ENCODE measurements at places on chromosomes 2 and 18.

DNA sequence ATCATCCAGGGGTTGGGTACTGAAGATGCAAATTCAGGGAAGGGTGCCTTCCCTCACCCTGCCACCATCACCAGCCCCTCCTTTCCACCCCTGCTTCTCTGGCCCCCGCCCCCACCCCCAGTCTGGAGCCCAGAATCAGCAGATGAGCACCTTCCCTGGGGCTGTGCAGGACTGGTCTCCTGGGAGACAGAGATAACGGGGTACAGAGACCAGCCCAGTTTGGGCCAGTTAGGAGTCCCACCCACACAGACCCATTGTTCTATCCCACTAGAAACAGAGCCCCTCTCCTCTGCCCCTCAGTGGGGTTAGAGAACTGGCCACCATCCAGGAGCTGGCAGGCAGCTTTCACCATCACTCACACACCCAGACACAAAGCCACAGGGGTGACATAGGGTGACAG is 4.5 kb upstream of the CRYBA2 start:
- no peak for DNase-seq

DNA sequence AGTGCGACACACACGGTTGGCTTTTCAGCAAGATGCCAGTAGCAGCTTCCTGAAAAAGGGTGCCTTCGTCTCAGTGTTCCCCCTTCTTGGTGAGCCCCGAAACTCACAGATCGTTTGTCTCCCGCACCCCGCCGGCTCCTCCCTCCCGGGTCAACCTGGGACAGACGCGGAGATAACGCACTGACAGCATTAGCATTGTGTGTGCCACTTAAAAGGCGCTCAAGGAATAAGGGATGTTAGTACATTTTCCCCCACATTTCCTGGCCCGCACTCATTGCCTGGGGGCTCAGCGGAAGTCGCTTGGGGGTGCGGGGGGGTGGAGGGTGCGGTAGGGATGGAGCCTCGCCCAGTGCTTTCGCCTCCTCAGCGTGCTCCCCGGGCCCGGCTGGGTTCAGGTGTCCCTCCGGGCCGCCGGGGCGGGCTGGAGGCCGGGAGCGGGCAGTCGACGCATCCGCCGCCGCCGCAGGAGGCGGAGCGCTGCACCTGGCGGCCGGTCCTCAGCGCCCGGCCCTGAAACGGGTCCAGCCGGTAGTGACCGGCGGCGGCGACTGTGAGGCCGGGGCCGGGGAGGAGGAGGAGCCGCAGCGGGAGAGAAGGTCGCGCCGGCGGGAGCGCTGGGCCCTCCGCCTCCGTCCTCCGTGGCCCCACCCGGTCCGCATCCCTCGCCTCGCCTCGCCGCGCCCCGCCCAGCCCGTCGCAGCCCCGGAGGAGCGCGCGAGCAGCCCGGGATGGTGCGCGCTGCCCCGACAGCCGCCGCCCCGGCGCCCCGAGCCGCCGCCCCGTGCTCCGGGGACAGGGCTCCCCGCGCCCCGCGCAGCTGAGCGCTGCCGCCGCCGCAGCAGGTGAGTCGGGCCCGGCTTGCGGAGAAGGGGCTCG is at the start of gene MFSD6:
Gene MFSD6 (plus strand): TSS at position 694 of the 876 bp plus-strand sequence. CDS start 27,675 bp downstream, outside the sequence.
- DNase-seq: no peak

- DNase-seq: no peak
Measured at GRCh38 chr2:229591611-229592010, 122.7 kb downstream of the DNER start.

- DNase-seq: no peak
Measured at GRCh38 chr2:220753486-220753885, 818.6 kb downstream of the EPHA4 start.

GRCh38 chr2:19209575-19210341 is 148.7 kb downstream of the OSR1 start:
- no peak for DNase-seq

DNA sequence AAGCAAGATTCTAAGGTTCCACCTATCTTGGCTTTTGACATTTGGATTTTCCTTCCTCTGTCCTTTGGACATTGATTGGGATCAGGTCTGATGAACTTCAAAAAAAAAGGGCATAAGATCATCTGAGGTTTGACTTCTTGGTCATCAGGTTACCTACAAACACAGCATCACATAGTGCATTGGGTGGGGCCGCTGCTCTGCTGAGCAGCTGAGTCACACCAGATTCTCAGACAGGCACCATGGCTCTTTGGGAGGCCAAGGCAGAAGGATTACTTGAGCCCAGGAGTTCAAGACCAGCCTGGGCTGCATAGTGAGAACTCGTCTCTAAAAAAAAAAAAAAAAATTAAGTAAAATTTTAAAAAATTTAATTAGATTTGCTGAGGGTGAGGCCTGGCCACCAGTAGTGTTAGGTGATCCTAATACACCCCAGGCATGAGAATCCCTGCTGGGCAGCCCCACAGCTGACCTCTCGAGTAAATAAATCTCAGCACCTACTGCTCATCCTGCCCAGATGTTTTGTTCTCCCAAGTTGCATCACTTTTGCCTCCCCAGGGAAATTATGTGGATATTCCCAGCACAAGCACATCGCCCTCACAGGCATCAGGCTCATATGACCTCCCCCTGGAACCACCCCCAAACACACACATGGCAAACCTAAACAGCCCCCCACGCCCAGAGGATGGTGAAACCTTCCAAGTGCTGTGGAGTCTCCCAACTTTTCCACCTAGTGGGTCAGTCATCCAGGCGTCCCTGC is 5.3 kb downstream of the MLPH start:
- no peak for DNase-seq

DNA sequence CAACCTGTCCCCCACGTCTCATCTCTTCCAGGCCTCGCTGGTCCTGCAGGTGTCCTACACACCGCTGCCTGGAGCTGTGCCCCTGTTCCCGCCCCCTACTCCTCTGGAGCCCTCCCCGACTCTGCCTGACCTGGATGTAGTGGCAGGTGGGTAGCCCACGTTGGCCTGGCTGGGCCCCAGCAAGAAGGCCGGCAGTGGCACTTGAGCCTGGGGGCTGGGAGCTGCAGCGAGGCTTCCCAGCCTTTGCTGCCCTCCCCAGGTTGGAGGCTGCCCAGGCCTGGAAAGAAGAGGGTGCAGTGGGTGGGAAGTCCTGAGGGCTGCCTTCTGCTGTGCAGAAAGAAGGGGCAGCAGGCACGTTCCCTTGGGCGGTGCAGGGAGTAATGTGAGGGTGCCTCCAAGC is 58.4 kb downstream of the DYSF start:
- no peak for DNase-seq

GRCh38 chr2:208311954-208312353 is 45.9 kb downstream of the PIKFYVE start:
- DNase-seq: peak; percentile 22

DNA sequence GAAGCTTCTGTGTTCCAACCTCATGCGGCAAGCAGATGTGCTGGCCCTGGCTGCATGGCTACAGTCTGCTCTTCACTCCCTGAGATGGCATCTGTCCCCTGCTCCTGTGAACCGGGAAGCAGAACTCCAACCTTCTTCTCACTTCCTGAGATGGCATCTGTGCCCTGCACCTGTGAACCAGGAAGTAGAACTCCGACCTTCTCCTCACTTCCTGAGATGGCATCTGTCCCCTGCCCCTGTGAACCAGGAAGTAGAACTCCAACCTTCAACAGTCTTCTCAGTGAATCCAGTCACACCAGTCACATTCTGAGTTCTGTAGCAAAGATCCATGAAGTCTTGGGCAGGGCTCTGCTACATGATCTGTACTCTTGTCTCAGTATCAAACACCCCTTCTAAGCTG is 887.2 kb upstream of the KLHL29 start:
- DNase-seq: no peak

DNA sequence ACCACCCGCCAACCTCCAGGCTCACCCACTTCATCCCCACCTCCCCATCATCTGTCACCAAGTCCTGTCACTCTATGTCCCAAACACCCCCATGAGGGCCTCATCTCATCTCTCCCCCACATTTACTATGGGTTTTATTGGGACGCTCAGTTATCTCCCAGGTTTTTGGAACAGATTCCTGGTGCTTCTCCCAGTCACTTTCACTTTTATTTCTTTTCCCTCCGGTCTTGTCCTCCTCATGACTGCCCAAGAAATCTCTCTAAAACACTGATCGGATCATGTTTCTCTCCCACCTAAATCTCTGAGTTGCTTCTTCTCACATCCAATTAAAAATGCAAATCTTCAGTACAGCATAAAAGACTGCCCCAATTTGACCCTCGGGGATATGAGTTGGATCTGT is 273.1 kb downstream of the PHLPP1 start:
- DNase-seq: no peak

- DNase-seq: peak; percentile 51
Measured at GRCh38 chr2:135820003-135820618, 16.9 kb downstream of the LCT start.

DNA sequence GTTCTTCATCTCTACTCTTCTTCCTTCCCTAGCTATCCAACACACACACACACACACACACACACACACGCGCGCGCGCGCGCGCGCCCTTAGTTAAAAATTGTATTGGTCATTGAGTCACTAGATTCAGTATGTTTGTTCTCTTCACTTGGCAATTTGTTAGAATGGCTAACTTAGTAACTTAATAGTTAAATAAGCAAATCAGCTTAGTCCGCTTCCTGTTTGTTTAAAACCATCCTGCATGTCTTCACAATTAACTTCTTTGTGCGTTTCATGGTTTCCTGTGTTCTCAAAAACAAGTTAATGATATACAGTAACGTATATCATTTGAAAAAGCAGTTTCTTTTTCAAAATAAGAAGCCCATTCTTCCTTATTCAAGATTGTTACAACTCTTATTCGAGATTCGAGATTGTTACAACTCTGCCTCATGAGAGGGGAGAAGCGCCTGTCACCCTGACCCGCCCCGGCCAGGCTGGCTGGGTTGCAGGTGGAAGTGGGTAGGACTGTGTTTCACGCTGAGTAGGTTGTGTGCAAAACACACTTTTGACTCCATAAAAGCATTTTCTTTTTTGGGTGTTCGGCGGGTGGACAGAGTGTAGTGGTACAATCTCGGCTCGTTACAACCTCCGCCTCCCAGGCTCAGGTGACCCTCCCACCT is 9.5 kb upstream of the CNNM3 start:
- DNase-seq: no peak

DNA sequence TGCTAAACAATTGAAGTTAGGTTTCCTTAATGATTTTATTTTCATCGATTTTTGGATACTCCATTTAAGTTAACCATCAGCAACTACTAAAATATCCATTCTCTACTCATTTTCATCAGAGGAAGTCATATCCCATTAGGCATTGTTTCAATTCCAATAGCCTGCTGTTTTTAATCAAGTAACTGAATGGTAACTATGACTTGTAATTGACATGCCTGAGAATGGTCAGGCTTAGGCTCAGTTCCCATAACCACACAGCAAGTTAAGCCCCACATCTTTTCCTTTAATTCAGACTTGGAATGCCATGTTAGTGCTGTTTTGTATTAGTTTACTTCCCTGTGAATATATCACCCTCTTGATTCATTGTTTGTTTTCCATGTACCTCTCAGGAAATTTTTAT is 398.8 kb downstream of the ARHGAP15 start:
- no peak for DNase-seq

GRCh38 chr2:204436230-204436629 is 109.0 kb upstream of the PARD3B start:
- DNase-seq: no peak

- no peak for DNase-seq
Measured at GRCh38 chr2:66929632-66930338, 467.3 kb upstream of the ETAA1 start.
